ENCODE measurements at places on chromosomes 2 and 18.

DNA sequence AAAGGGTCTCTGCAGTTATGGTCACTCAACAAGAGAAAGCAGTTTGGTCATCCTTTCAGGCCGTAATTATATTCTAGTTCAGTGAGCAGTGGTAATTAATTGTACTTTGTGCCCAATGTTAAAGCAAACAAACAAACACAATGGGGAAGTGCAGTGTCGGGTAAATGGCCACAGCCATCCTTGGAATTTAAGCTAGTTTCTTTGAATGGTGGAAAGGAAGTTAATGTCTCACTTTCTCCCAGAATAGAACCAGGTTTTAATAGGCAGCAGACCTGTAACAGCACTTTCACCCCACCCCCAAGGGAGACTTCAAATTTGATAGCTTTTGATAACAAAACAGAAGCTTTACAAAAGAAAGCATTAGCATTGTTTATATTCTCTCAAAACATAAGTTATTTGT, 20.0 kb upstream of the ITGAV start:
- no peak for DNase-seq

DNA sequence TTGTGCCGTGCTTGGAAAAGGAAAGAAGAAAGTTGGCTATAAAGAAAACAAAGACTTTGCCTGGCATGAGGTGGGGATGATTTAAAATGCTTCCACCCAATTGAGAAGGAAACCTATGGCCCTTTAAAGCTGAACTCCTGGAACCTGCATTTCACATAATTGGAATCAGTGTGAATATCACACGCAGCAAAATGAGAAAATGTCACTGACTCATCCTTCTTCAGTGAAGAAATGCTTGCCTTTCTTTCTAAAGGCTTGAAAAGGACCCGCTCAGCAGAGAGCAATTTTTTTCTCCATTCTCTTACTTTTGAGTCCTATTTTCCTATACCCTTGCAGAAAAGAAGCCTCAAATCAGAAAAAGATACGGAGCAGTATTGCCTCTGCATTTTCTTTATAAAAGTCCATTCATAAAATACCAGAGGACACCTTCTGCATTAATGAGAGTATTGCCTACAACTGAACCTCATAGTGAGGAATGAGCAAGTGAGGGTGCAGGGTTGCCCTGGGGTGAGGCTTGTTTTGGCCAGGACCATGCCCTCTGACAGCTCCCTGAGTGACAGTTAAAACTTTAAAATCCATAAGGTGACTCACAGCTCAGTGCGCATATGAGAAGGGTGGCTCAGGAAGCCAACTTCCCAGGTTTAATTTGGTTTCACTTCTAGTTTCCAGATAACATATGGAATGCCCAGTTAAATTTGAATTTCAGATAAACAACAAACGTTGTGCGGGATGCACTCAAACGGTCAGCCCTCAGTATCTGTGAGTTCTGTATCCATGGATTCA, 191.9 kb upstream of the GYPC start:
- DNase-seq: no peak

- DNase-seq: no peak
These were observed 10.6 kb downstream of the RND3 start for GRCh38 chr2:150476809-150477302.

DNA sequence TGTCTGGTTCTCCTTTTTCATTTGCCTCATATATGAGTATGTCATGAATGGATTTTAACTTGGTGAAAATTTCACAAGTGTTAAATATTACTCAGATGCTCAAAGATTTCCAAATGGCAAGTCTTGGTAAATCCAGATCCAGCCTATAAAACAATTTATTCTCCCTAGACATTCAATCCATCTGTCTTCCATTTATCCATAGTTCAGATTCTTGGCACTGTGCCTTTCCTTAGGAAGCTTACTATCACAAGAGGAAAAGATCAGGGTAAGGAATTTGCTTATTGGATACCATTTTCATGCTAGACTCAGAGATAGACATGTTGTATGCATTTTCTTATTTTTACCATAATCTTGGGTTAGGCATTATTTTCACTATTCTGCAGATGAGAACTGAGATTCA, 72.5 kb upstream of the LRRTM1 start:
- no peak for DNase-seq

GRCh38 chr2:516944-517343, 160.3 kb downstream of the TMEM18 start:
- DNase-seq: no peak

DNA sequence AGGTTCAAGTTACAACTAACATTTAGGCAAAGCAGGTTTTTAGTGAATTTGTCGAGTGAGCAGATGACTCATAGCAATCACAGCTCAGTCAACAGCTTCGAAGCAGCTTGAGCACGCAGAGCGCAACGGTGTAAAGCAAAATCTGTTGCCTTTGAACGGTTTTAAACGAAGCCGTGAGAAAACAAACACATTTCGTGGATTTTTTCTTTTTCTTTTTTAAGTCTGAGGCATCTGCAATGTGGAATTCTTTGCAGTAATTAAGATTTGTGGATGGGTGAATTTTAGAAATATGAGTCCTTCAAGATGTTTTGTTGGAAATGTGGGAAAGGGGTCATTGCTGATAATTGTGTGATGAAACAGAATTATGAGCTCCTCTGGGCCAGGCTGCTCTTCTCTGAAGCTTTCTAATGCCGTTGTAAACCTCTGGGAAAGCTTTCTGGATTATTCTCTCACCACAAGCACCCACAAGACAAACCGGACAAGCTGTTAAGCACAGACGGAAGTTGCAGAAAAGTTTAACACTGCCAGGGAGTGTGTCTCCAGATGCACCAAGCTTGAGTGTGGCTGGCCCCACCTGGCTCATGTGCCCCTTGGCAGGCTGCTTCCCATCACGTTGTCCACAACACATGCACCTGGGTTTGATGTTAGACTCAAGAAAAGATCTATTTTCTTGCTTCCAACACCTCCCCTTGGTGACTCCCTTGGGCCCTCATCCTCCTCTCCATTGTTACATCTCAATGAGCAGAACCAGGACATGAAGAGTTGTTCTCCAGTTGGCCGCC, 224.7 kb downstream of the ACKR3 start:
- no peak for DNase-seq

- no peak for DNase-seq
These were observed 616.7 kb upstream of the ID2 start for GRCh38 chr2:8065191-8065590.

- DNase-seq: no peak
These were observed 25.9 kb downstream of the COL5A2 start for GRCh38 chr2:189153619-189154018.

GRCh38 chr2:96144481-96145035, 682 bp downstream of the DUSP2 start:
- DNase-seq: no peak
